Esophagus mucosa (tissue), 1 donor: ENCODE measurements at places on chromosomes 7 and 10. TPM values are rescaled to one million over a fixed set of nuclear protein-coding genes. Genes with fewer than 3 reads are reported as not detected.

Gene SCIN
- 1.1 TPM for total RNA-seq

DNA sequence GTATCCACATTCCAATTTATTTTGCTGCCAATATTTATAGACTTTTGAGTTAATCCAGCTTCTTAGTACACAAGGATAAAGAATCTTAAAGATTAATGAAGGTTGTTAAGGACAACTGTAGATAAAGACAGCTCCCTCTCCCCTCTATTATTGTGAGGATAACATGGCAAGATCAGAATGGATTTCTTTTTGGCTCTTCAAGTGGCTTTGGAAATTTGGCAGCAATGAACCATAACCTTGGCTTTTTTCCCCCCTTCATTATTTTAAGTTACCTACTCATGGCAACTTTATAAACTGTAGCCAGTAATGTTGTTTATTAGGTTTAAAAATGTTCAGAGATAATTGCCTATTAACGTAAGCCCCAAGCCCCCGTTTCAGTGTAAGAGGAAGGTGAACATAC lies 131.1 kb upstream of the SLC26A5 start:
- ATAC-seq = no peak

GRCh38 chr7:80134115-80134535 lies 506 bp upstream of the GNAI1 start:
- no peak for ATAC-seq

GRCh38 chr7:8785081-8785480 lies 351.7 kb downstream of the NXPH1 start:
- no peak for ATAC-seq

GRCh38 chr7:137846827-137847567 lies at the start of gene DGKI:
TSS of gene DGKI (minus strand) at chr7:137846974.
- peak; percentile 25 for ATAC-seq
